ENCODE measurements at places on chromosomes 7 and 10. TPM values are rescaled to one million over a fixed set of nuclear protein-coding genes. Genes with fewer than 3 reads are reported as not detected.

DNA sequence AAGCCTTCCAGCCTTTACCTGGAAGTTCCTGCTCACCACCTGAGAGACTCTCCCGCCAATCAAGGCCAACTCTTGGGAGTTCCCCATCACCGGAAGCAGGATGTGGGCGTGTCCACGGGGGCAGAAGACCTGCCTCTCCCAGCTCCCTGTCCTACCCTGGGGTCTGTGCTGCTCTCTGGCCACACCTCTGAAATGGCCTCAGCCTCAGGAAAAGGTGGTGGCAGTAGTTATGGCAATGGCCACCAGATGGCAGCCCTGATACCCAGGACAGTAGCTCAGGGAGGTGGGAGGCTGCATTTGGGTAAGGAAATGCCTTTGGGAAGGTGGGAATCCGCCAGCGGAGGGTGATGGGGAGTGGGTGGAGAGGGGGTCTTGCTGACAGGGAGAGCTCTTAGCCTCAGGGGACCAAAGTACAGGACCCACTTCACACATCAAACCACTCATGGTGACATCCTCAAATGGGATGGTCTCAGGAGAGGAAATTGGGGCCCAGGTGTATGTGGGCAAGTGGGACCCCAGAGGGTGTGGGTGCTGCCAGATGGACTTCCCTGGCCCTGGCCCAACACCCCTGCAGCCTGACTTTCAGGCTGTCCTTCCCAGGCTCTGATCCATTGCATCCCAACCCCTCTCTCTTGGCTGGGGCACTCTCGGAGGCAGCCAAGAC lies 33.9 kb downstream of the KAZALD1 start:
- H3K4me1 ChIP-seq = peaks cover 5% of the 10 kb centered on the region
- no peaks in the 10 kb centered on the region for H3K36me3 ChIP-seq
- no peak overlapping the region for H3K4me3 ChIP-seq

DNA sequence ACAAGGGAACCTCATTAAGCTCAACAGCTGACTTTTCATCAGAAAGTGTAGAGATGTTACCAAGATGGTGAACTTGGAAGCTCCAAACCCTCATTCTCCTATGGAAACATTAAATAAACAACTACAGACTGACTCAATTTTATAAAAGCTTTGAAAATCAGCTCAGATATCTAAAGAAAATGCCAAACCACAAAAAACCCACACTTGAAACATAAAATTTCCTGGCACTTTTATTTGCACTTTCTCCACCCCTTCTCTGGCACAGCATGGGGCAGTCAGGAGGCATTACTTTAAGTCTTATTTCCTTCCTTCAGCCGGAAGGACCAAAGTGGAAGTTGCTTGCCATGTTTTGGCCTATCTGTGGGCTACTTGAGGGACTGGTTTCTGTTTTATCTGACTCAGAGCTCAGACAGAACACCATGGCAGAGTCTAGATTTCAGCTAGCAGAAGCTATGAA lies 114.7 kb downstream of the ODAD2 start:
- no peaks in the 10 kb centered on the region for H3K27me3 ChIP-seq
- no peak overlapping the region for H3K27ac ChIP-seq
- peak; percentile 1 for DNase-seq
- no peaks in the 10 kb centered on the region for H3K4me1 ChIP-seq
- H3K4me3 ChIP-seq = no peak overlapping the region

- no peaks in the 10 kb centered on the region for H3K27me3 ChIP-seq
- H3K4me3 ChIP-seq = no peak overlapping the region
- no peak for DNase-seq
- H3K36me3 ChIP-seq = no peaks in the 10 kb centered on the region
- H3K27ac ChIP-seq = no peak overlapping the region
Measured at GRCh38 chr10:24906372-24906771, 46.0 kb downstream of the PRTFDC1 start.

Gene ASZ1
- not detected for polyA plus RNA-seq

GRCh38 chr10:75650648-75651047 lies 219.2 kb downstream of the LRMDA start:
- no peaks in the 10 kb centered on the region for H3K27me3 ChIP-seq
- no peaks in the 10 kb centered on the region for H3K4me1 ChIP-seq
- no peaks in the 10 kb centered on the region for H3K36me3 ChIP-seq
- DNase-seq = no peak
- H3K27ac ChIP-seq = no peak overlapping the region

DNA sequence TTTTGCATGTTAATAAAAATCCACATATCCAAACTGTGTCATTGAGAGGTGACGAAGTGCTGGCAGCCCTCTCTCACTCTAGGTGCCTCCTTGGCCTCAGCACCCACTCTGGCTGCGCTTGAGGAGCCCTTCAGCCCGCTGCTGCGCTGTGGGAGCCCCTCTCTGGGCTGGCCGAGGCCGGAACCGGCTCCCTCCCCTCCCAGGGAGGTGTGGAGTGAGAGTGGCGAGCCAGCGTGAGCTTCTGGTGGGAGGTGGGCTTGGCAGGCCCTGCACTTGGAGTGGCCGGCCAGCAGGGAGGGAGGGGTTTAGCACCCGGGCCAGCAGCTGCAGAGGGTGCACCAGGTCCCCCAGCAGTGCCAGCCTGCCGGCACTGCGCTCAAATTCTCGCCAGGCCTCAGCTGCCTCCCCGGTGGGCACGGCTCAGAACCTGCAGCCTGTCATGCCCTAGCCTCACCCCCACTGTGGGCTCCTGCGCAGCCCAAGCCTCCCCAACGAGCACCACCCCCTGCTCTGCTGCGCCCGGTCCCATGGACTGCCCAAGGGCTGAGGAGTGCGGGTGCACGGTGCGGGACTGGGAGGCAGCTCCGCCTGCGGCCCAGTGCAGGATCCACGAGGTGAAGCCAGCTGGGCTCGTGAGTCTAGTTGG lies 11.1 kb downstream of the YAE1 start:
- H3K4me1 ChIP-seq = no peaks in the 10 kb centered on the region
- DNase-seq = no peak
- no peak overlapping the region for H3K4me3 ChIP-seq
- peaks cover 9% of the 10 kb centered on the region for H3K36me3 ChIP-seq
- H3K27me3 ChIP-seq = no peaks in the 10 kb centered on the region

Gene AEBP1
- 0.51 TPM for polyA plus RNA-seq

Gene PCLO
- polyA plus RNA-seq = not detected

GRCh38 chr7:29839302-29839701 lies 33.0 kb downstream of the WIPF3 start:
- H3K27ac ChIP-seq = no peak overlapping the region
- DNase-seq = no peak
- H3K4me1 ChIP-seq = no peaks in the 10 kb centered on the region
- H3K27me3 ChIP-seq = no peaks in the 10 kb centered on the region
- H3K4me3 ChIP-seq = no peak overlapping the region
- H3K36me3 ChIP-seq = no peaks in the 10 kb centered on the region

Gene SVOPL
- polyA plus RNA-seq = 0.35 TPM

Gene SFRP4
- polyA plus RNA-seq = not detected

- H3K36me3 ChIP-seq = no peaks in the 10 kb centered on the region
- no peaks in the 10 kb centered on the region for H3K27me3 ChIP-seq
- H3K4me1 ChIP-seq = no peaks in the 10 kb centered on the region
- no peak overlapping the region for H3K27ac ChIP-seq
Measured at GRCh38 chr10:96013956-96014355, 29.4 kb upstream of the CCNJ start.

DNA sequence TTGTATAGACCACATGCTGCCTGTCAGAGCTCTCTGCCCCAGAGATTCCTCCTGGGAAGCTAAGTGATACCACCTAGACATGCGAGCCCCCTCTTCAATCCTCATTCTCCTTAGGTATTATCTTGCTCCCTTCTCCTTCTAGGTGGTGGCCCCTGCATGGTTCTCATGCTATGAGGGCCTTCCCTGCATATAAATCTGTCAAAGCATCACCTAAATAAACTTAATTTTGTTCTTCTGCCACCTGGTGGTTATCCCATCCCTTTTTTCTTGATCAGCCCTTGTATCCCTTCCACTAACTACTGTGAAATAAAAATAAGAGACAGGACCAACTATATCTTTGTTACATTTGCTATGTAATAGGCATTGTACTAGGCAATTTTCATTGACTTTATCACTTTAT lies 242.1 kb downstream of the CDC14C start:
- no peak for DNase-seq
- H3K4me3 ChIP-seq = no peak overlapping the region
- no peaks in the 10 kb centered on the region for H3K27me3 ChIP-seq

Gene GIMAP1
- polyA plus RNA-seq = 48.4 TPM

DNA sequence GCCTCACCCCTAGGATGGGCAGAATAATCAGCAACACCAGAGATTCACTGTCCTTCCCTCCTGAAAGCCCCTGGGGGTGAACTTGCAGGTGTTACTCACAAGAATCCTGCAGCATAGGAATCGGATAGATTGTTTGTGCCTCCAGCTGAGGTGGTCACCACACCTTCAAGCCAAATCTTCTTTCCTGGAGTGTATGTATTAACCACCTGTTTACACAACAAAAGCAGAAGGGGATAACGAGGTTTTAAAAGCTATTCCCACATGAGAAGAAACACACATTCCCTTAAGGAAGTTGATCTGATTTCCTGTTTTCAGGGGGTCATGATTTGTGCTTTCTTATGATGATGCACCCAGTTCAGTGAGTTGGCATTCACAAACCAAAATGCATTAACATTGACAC lies 173.8 kb upstream of the HPS1 start:
- H3K36me3 ChIP-seq = no peaks in the 10 kb centered on the region
- H3K27ac ChIP-seq = no peak overlapping the region
- DNase-seq = no peak
- no peak overlapping the region for H3K4me3 ChIP-seq
- no peaks in the 10 kb centered on the region for H3K4me1 ChIP-seq
- peaks cover 3% of the 10 kb centered on the region for H3K27me3 ChIP-seq

DNA sequence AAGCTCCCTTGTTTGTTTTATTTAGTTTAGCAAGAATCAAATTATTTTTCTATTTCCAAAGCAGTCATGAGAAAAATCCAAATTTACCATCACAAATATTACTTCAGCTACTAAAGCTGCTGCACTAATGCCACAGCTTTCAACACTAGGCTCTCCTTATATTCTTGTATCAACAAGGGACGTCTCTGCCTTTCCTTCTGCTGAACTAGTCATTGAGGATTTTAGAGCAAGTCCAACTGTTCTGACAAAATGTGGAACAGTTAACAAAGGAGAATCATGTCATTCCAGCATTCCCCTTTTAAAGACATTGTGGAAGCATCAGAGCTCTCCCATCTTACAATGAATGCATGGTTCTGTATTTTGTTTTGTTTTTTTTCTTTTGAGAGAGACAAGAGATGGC lies 28.6 kb downstream of the FAM13C start:
- H3K4me1 ChIP-seq = no peaks in the 10 kb centered on the region
- H3K27me3 ChIP-seq = no peaks in the 10 kb centered on the region
- no peaks in the 10 kb centered on the region for H3K36me3 ChIP-seq
- no peak for DNase-seq
- no peak overlapping the region for H3K4me3 ChIP-seq

DNA sequence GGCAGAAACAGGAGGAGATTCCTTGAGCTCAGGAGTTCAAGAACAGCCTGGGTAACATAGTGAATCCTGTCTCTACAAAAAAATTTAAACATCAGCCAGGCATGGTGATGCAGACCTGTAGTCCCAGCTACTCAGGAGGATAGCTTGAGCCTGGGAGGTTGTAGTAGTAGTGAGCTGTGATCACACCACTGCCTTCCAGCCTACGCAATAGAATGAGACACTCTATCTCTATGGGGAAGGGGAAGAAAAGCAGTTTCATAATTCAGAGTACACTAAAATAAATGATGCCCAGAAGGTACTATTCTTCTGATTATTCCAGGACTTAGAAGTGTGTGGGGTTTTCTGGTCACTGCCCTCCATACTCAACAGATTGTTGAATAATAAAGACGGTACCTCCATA lies 177.3 kb downstream of the KMT2E start:
- H3K4me1 ChIP-seq = no peaks in the 10 kb centered on the region
- no peak overlapping the region for H3K27ac ChIP-seq
- H3K27me3 ChIP-seq = no peaks in the 10 kb centered on the region
- H3K36me3 ChIP-seq = peaks cover 4% of the 10 kb centered on the region
- no peak overlapping the region for H3K4me3 ChIP-seq

DNA sequence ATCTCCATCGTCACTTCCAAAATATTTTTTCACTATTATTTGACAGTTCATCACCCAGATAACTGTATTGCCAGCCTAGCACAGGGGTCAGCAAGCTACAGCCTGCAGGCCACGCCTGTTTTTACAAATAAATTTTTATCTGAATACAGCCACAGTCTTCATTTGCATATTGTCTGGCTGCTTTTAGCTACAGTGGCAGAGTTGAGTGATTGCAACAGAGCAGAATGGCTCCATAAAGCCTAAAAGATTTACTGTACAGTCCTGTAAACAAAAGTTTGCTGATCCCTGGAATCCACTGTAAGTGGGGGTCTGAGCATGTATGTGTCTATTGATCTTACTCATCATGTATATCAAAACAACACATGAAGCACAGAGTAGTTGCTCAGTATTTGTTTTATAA lies 45.9 kb upstream of the GNAI1 start:
- H3K27me3 ChIP-seq = no peaks in the 10 kb centered on the region
- no peaks in the 10 kb centered on the region for H3K4me1 ChIP-seq
- H3K27ac ChIP-seq = no peak overlapping the region
- no peak overlapping the region for H3K4me3 ChIP-seq
- no peak for DNase-seq
- no peaks in the 10 kb centered on the region for H3K36me3 ChIP-seq

- no peak overlapping the region for H3K27ac ChIP-seq
- H3K36me3 ChIP-seq = no peaks in the 10 kb centered on the region
- H3K27me3 ChIP-seq = no peaks in the 10 kb centered on the region
- no peak for DNase-seq
- no peak overlapping the region for H3K4me3 ChIP-seq
- H3K4me1 ChIP-seq = no peaks in the 10 kb centered on the region
Measured at GRCh38 chr10:66586073-66586472, 339.8 kb upstream of the LRRTM3 start.

Gene FAM25A
- not detected for polyA plus RNA-seq

DNA sequence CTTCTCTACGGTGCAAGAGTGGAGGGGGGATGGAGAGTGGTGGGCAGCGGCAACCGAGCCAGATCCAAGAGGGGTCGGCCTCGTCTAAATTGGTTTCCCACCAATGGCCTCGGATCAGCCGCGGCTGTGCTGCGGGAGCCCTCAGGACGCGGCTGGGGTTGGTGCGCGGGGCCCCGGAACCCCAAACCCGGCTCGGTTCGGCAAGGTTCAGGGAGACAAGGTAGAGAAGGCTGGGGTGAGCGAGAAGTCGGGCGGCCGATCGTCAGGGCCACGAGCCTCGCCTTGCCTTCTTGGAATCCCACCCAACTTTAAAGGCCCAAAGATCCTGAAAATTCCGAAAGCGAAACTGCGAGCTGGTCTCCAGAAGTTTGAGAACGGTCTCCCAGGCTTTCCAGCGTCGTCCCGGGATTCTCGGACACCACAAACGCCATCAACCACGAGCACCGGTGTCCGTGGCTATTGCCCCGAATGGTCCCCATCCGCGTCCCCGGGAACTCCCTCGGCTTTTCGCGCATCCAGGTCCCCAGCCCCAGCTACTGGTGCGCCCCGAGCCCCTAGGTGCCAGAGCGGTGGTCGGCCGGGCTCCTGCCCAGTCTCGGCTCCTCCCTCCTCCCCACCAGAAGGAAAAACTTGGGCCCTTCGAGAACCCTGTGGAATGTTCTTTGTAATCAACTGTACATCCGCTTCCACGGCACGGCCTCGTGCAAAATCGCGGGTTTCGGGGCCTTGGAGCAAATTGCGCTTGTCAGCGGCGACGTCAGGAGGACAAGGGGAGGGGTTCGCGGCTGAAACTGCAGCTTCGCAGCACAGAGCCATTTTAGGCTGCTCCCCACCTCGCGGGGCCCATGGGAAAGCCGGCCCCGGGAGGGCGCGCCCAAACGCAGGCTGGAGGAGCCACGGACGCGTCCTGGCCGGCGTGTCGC lies 3.2 kb downstream of the SFMBT2 start:
- no peak overlapping the region for H3K4me3 ChIP-seq
- H3K27me3 ChIP-seq = no peaks in the 10 kb centered on the region
- no peaks in the 10 kb centered on the region for H3K36me3 ChIP-seq
- DNase-seq = no peak

Gene ZNRF2
- polyA plus RNA-seq = 6.1 TPM

Gene GIMAP4
- 421 TPM for polyA plus RNA-seq
